ENCODE measurements at places on chromosomes 13 and 19. TPM values are rescaled to one million over a fixed set of nuclear protein-coding genes. Genes with fewer than 3 reads are reported as not detected.

DNA sequence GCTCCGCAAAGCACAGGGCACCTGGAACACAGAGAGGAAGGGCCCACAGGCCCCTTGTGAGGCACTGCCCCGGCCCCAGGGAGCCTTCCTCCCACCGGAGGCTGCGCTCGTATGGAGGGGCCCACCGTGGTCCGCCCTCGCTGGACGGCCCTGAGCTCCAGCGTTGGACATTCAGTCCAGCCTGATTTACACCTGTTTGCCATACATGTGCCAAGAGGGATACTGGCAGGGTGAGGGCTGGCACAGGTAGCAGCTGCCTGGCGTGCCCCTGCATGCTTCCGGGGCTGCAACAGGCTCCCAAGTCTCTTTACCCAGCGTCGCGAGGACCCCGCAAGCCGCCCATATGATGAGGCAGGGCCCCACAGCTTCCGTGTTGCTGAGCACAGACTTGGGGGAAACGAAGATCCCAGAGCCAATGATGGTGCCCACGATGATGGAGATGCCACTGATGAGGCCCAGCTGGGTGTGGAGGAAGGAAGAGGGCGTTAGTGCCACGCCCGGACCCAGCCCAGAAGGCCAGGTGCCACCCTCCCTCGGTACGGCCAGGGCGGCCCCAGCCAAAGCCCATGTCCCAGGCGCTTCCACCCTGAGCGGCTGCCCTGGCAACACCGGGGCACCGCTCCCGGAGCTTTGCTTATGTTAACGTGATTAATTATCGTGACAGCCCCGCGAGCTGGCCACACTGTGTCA lies 5.1 kb downstream of the SLC7A9 start:
- no peak for DNase-seq

DNA sequence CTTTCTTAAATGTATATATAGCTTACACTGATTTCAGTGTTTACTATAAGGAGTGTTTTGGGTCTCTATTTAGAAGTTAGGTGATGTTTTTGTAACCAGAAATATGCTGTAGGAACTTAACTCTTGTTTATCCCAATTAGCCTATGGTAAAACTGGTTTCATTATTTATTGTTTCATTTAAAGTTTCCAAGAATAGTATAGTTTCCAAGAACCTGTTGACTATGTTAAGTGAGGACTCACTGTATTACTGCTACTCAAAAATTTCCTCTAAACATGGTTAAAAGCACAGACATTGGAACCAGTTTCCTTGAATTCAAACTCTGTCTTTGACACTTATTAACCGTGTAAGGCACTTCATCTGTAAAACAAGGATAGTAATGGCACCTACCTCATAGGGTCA lies 187.4 kb downstream of the RGCC start:
- DNase-seq = no peak

- peak; percentile 5 for DNase-seq
Observed at GRCh38 chr13:113646921-113647340, 11.1 kb downstream of the ATP4B start.

GRCh38 chr19:29873024-29873800 lies 61.4 kb downstream of the CCNE1 start:
- DNase-seq = peak; percentile 32

DNA sequence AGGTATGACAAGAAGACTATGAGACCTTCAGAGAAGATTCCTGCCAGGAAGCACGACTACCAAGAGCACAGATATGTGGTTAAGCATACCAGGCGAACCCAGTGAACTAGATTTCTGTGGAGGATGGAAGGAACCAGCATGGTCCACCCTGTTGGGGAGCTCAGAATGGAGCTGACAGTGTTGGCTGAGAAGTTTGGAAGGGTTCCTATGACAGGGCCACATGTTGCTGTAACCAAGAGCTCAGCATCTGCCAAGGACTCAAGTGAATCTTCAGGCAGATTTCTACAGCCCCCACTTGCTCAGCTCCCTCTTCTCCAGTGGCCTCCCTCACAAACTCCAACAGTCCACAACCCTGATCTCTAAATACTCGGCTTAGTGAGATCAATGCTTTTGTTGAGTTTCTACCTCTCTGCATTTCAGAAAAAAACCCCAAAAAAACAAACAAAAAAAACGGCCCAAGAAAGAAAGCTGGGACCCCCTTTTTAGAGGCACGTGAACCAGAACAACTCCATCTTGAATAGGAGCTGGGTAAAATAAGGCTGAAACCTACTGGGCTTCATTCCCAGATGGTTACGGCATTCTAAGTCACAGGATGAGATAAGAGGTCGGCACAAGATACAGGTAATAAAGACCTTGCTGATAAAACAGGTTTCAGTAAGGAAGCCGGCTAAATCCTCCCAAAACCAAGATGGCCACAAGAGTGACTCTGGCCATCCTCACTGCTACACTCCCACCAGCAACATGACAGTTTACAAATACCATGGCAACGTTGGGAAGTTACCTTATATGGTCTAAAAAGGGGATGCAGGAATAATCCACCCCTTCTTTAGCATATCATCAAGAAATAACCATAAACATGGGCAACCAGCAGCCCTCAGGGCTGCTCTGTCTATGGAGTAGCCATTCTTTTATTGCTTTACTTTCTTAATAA lies 691.1 kb downstream of the UQCRFS1 start:
- no peak for DNase-seq

DNA sequence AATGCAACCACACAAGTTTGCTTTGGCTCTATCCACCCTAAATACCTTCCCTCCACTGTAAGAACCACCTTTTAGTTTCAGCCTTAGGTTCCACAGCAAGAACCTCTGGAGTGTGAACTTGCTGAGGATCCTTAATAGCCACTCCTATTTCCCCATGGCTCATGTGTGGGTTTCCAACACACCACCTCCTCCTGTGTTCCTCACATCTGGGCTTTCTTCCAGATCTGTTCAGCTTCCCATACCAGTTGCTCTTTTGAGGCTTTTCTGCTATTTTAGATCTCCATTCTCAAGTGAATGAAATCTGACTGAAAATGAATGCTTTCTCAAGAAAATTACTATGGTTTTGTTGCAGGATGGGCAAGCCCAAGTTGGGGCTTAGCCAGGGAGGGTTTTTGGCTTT lies 104.8 kb upstream of the MIR17HG start:
- DNase-seq = no peak

GRCh38 chr13:63351533-63351932 lies 1935.9 kb upstream of the PCDH20 start:
- DNase-seq = no peak

- no peak for DNase-seq
Observed at GRCh38 chr13:31903111-31903815, 128.3 kb upstream of the FRY start.

GRCh38 chr19:6769006-6769619 lies 1.9 kb upstream of the SH2D3A start:
- no peak for DNase-seq

DNA sequence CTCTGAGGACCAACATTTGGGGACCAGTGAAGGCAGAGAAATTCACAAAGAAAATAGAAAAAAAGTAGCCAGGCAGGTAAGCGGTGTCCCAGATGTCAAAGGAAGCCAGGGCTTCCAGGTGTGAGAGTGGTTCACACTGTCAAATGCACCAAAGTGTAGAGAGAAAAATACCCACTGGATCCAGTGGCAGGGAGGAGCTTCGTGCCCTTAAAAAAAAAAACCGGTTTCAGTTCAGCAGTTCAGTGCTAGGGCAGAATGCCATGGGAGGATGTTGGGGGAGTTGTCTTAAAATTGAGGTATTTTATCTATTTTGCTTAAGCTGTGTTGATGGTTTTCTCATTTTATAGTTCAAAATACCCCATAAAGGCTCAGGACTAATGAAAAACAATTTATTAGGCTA lies 47.8 kb upstream of the C1QTNF9 start:
- no peak for DNase-seq

DNA sequence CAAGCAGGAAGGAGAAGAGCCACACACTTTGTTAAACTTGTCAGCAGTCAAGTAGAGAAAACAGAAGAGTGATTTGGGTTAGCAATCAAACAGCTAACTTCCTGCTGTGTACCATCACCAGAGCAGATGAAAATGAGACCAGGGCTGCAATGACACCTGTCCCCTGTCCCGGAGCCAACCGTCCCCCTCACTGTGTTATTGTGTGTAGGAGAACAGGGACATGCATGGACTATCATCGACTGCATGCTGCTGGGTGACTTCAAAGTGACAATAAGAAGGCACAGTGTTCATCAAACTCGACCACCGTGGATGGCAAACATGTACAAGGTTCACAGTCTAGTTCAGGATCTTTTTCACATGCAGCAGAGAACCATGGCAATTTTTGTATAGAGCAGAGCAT lies 94.0 kb upstream of the SLC15A1 start:
- no peak for DNase-seq

GRCh38 chr13:44171156-44171555 lies 202.5 kb upstream of the SERP2 start:
- DNase-seq = no peak

DNA sequence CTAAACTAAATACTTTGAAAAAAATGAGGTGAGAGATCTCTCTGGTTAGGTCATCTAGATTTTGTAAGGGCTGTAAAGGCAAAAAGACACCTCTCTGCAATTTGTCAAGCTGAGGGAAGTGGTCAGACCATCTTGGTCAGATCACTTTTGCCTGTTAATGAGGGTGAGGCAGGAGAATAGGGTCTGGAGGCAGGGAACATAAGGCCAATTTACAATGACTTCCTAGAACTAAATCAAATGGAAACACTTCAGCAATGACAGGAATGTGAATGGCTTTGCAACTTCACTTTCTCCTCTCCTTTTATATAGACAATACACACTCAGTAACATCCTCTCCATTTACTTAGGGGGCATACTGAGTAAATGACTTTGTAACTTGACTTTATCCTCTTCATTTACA lies 1653.4 kb downstream of the SLITRK5 start:
- DNase-seq = no peak

Gene LGALS4
- total RNA-seq = 0.96 TPM

Gene BICRA
- 11.8 TPM for total RNA-seq

Gene ZNF66
- 0.49 TPM for total RNA-seq

Gene CCL25
- not detected for total RNA-seq

Gene NANOS3
- 1.5 TPM for total RNA-seq

Gene PPFIA3
- 6.5 TPM for total RNA-seq

Gene TEX29
- not detected for total RNA-seq

Gene LSM14A
- 67.0 TPM for total RNA-seq

Gene ZNF787
- 28.9 TPM for total RNA-seq

All from heart right ventricle (tissue), 16 donors.